ENCODE measurements at places on chromosomes 6 and 20.

- DNase-seq, result no peak
Measured at GRCh38 chr20:52179331-52180179, 12.0 kb downstream of the ZFP64 start.

DNA sequence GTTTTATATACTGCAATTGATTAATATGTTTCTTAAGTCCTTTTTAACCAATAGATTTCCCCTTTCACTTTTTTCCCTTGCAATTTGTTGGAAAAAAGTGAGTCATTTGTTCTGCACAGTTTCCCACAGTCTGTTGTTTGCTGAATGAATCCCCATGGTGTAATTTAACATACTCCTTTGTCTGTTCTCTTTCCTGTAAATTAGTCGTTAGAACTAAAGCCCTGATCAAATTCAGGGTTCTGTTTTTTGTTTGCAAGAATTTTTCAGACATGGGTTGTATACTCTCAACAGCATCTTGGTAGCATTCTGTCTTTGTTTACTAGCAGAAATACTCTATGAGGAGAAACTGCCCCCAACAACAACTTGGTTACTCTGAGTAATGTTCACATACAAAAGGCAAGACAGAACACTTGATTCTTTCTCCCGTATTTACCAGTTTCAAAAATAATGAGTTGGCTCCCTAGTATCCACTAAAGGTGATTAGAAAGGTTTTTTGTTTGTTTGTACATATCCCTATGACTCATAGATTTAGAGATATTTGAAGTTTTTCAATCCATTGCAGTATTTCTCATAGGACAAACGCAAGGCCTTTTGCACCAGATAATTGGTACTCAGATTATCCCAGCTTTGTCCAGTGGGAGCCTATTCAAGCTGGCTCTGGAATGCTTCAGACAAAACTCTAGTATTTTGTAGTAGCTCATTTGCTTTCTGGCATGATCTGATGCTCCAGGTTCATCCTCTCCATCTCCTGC, 16.5 kb downstream of the BLOC1S5 start:
- no peak for DNase-seq

GRCh38 chr6:137185290-137185689, 11.8 kb upstream of the IL22RA2 start:
- no peak for DNase-seq

DNA sequence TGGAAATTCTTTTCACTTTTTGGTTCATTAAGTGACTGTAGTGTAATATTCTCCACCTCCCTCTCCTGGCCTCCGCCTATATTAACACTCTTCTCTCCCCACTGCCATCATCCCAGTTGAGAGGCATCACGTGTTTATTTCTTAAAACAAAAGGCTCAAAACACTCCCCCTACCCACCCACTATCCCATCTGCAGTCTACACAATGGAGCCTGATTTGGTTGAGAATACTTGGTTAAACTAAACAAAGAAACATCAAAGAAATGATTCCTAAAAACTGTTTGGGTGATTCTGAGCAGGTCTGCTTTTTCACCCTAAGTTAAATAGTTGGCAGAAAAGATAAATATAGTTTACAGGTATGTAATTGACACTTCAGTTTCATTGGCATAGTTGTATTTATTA, 5.9 kb downstream of the TFAP2B start:
- no peak for DNase-seq

DNA sequence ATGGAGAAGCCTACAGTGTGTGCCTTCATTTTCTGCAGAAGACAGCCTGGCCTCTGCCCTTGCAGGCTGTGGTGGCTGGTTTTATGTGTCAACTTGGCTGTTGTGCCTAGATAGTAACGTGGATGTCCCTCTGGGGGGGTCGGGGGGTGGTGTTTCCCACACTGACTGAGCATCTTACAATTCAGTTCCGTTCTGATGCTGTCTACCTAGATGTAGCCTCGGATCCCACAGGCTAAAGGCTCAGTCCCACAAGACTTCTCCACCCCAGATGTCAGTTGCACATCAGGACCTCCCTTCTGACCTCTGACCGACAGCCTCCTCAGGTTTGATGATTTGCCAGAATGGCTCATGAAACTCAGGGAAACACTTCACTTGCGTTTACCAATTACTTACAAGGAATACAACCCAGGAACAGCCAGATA, 4.4 kb downstream of the PYGB start:
- no peak for DNase-seq

GRCh38 chr6:130070326-130070725, 51.9 kb downstream of the L3MBTL3 start:
- DNase-seq, result no peak

GRCh38 chr6:52594221-52594620, 17.4 kb upstream of the TRAM2 start:
- DNase-seq, result no peak

DNA sequence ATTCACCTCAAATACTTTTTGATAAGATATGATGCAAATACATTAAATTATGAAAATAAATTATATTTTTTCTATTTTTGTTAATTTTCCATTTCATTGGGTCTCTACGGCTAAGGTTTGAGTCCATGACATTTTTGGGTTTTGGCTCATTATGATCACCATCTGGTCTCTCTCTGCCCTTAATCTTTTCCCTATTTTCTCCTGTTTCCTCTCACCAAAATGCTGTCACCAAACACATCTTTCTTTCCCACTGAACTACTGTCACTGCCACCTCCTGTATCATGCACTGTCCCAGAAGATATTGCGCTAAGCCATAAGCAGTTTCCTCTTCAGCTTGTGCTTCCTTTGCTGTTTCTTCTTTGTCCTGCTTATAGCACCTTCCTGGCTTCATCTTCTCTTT, 42.0 kb upstream of the OGFRL1 start:
- DNase-seq, result no peak
